Left forelimb (tissue), 1 donor: ENCODE measurements at places on chromosomes 5 and 9.

GRCh38 chr9:128420060-128420650 is 502 bp upstream of the CERCAM start:
- DNase-seq: peak; percentile 89

DNA sequence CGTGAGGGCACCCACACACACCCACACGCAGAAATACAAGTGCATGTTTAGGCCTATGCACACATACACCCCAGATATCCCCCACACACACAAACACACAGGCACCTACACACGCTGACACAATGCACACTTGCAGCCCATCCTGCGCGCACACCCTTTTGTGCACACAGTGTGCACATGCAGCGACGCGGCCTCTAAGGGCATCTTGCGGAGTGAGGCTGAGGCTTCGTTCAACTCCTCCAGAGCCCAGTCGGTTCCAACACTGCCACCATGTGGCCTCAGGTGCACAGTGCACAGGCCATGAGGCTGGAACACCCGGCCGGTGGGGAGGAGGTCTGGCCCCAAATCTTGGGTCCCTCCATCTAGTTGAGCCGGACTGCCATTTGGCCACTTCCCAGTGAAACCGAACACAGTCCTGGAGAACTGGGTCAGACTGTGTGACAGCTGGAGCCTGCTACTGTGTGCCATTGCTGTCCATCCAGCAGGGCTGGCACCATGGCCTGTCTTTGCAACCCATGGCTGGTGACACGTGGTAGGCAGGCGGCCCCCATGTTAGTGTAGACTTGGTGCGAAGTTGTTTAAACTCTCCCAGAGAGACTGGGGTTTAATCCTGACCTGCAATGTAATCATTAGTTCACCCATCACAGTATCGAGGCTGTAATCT is 97.7 kb upstream of the MVB12B start:
- DNase-seq: peak; percentile 85

GRCh38 chr5:125277494-125278154 is 531.2 kb upstream of the ZNF608 start:
- no peak for DNase-seq

DNA sequence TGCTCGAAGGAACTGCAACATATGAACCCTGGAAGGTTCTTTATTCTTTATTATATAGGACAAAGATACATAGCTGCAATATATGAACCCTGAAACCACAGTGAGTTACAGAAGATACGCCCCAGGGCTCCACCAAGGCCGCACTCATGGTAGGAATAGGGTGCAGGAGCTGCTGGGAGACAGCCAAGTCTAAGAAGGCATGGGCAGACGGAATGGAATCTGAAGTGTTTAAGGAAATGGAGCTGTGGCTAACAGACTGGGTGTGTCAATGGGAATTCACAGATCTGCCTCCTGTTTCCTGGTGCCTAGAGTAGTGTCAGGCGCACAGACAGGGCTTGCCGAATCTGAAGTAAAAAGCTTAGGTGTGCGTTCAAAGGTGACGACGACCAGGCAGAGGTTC is 286.4 kb downstream of the DENND1A start:
- no peak for DNase-seq

- no peak for DNase-seq
These were observed 784.1 kb downstream of the MAT2B start for GRCh38 chr5:164289526-164289925.

DNA sequence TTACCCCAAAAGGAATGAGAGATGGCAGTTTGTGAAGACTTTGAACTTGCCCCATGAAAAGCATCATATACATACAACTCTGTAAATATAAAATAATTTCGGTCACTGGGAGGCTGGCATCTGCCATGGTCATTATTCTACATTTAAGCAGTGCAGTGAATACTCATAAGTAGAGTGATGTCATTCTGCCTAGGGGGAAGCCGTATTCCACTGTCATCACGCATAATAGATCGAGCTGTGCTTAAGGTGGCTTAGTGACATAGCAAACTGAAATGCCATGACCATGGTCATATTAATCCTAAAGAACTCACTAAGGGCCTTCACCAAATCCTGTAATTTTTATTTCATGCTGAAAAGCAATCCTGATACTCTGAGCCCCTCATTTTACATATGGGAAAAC is 42.4 kb upstream of the NR4A3 start:
- DNase-seq: no peak

DNA sequence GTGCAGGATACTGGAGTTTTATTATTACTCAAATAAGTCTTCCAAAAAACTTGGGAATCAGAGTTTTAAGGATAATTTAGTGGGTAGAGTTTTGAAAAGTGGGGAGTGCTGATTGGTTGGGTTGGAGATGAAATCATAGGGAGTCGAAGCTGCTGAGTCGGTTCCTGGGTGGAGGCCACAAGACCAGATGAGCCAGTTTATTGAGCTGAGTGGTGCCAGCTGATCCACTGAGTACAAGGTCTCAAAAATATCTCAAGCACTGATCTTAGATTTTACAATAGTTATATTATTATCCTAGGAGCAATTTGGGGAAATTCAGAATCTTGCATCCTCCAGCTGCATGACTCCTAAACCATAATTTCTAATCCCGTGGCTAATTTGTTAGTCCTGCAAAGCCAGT is 804.9 kb upstream of the SEMA6A start:
- DNase-seq: no peak

GRCh38 chr5:171855798-171856763 is 70.5 kb downstream of the SMIM23 start:
- DNase-seq: no peak

DNA sequence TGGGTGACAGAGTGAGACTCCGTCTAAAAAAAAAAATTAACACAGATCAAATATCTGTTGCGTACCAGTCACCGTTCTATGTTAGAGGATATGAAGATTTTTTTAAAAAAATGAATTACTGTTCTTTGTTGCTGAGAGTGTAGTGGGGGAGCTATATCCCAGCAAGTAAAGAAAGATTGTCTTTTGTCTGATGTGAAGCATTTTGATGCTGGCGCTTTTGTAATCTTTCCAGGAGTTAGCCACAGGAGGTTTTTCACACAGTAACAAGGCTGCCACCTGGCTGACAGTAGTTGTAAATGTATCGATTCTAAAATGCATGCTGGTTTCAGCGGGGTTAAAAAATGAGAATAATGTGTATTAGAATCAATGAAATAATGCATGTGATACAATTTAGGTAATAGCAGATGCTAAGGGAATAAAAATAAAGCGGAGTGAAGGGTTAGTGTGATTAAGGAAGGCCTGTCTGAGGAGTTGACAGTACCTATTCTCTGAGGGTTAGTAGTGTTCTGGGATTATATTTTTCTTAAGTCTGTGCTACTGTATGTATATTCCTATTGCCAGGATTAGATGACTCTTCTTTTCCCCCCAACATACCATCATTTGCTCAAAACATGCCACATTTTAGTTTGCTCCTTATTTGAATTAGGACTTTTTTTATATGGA is 3.4 kb downstream of the LMNB1 start:
- DNase-seq: no peak

DNA sequence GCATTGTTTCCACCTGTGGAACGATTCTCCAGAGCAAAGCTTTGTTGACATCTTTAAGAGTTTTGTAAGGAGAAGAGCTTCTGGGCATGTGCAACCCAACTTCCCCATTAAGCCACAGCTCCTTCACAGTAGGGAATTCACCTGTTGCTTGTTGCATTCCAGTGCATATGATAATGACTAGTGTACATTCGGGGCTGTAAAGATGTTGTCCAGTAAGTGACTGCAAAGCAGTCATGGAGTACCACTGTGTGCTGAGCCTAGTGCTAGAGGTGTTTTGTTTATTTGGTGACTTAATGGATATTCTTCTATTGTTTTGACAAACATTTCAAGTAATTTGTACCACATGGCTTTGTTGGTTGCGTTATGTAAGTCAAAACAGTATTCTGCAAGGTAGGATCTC is 12.8 kb downstream of the UGCG start:
- no peak for DNase-seq

DNA sequence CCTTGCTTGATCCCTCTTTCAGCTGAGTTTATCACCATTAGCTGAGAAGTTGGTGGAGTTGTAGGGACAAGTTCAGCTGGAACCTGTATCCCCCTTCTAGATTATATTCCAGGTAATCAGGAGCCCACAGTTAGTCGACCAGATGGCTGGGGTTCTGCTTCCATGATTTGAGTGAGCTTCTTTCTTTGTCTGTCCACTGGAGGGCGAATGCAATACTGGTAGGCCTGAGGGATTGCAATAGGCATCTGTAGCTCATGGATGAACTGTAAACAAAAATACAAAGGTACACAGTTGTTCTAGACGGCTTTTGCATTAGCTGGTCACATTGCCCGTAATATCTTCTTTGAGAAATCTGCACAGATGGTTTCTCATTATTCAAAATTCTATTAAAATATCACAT is 88.9 kb downstream of the PCSK5 start:
- DNase-seq: no peak

- DNase-seq: peak; percentile 82
These were observed 16.8 kb downstream of the MGAT1 start for GRCh38 chr5:180785794-180786221.

DNA sequence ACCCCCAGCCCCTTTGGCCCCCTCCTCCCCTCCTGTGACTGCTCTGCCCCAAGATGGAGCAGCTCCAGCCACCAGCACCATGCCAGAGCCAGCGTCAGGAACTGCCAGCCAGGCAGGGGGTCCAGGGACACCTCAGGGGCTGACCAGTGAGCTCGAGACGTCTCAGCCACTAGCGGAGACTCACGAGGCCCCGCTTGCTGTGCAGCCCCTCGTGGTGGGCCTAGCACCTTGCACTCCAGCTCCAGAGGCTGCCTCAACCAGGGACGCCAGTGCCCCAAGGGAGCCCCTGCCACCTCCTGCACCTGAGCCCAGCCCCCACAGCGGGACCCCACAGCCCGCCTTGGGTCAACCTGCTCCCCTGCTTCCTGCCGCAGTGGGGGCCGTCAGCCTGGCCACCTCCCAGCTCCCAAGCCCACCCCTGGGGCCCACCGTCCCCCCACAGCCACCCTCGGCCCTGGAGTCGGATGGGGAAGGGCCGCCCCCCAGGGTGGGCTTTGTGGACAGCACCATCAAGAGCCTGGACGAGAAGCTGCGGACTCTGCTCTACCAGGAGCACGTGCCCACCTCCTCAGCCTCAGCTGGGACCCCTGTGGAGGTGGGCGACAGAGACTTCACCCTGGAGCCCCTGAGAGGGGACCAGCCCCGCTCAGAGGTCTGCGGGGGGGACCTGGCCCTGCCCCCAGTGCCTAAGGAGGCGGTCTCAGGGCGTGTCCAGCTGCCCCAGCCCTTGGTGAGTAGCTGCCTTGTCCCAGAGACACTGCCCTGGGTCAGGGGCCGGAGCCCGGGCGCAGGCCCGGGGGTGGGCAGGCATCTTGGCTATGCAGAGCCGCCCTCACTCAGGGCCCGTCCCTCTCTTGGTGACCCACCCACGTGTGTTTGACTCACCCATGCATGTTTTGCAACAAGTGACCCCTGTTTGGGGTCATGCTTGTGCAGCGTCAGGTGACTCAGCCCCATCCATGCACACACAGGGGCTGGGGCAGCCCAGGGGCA is 105.2 kb downstream of the WNK2 start:
- DNase-seq: no peak

GRCh38 chr5:65078331-65078730 is 309.6 kb downstream of the CWC27 start:
- no peak for DNase-seq

DNA sequence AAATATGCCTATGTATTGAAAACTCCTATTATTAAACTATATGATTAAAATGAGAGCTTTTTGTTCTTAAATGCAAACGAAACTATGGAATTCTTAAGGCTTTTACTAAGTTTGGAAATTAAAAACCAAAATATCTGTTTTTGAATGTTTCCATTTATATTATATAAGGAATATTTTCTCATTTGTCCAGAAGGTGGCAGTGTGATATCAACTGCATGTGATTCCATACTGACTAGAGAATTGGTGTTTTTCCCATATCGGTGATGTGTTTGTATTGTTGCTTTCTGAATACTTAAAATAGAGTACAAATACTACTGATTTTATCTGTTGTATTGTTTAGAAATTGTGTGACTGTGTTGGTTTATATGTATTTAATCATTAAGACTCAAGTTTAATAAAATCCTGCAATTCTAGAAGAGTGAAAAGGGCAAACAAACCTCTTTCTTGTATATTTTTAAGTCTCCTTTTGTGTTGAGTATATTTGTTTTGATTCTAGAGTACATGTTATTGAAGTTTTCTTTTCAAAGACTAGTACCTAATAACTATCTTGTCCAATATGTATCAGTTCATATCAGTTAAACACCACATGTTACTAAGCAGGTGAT is 320.8 kb downstream of the CCDC171 start:
- DNase-seq: no peak

DNA sequence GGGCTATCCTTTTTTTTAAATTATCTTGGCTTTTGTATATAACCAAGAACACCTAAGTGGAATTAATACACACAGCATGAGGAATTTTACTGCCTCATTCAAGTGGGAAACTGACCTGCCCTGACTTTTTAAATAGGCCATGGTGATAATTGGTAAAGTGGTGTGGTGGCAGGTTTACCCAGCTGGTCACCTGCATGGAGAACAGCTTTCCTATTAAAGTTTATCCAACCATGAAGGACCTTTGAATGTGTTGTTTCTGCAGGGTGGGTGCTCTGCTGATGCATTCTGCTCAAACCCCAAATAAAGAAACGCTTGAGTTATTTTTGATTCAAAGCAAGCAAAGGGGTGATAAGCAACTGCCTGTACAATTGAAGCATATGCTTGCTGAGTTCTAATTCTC is 261.0 kb upstream of the GRIN3A start:
- DNase-seq: no peak

GRCh38 chr5:179753971-179754370 is 21.3 kb downstream of the MAML1 start:
- DNase-seq: no peak

GRCh38 chr5:6847870-6848269 is 134.6 kb downstream of the TENT4A start:
- no peak for DNase-seq

DNA sequence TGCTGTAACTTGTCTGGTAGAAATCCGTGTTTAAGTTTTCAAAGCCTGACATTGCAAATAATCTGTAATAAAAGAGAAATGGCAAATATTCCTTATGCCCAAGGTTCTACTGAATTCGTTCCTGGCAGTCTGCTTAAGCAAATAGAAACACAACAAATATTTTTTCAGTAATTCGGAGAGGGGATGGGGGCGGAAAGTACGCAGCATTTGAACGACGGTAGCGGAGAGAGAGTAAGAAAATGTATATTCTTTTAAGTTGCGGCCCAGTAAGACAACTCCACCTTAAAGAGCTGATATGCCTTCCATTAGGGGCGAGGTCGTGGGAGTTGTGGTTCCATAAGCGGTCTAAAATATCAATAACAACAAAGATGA is 569 bp downstream of the YIPF5 start:
- no peak for DNase-seq

DNA sequence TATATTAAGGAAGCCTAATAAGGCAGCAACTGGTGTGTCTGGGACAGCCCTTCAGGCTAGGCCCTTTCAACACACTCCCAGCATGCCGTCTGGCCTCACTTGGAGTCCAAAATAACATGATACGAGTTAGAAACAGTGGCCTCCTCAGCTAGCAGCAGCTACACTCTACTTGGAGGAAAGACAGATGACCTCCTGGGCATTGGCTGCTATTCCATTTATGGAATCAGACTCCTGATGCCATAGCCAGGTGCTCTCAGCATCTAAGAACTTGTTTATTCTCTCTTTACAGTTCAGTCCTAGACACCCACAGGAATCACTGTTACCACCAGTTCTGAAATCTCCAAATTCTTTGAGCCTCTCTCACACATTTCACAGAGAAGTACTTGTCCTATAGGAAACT is 31.8 kb downstream of the RUSC2 start:
- no peak for DNase-seq

- DNase-seq: no peak
These were observed 1723.3 kb downstream of the EFNA5 start for GRCh38 chr5:105947461-105947860.

- DNase-seq: no peak
These were observed 453.4 kb upstream of the CTNND2 start for GRCh38 chr5:12357626-12358025.
